Large intestine (tissue), 12 donors: ENCODE measurements at places on chromosomes 5 and 9.
A peak's percentile ranks its signal among the peaks of the same experiment; 100 is the strongest.

GRCh38 chr5:142481410-142481809 is 156.6 kb upstream of the SPRY4 start:
- no peak for DNase-seq

DNA sequence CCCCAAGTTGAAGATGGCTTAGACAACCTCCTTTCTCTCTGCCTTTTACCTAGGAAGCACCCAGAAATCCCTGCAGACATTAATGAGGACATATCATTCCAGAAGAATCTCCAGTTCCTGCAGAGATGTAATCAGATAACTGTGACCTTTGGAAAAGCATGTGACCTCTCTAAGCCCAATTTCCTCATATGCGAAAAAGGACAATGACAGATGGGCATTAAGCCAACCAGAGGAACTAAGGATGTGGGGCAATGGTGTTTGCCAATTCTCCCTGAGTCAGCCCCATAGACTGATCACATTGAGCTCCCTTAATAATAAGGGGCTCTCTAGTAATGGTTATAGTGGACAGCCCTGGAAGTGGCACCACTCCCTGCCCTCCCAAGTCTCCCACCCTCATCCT is 10.1 kb upstream of the FOXI1 start:
- no peak for DNase-seq

- no peak for DNase-seq
Observed at GRCh38 chr5:34789021-34789531, 49.9 kb upstream of the TTC23L start.

DNA sequence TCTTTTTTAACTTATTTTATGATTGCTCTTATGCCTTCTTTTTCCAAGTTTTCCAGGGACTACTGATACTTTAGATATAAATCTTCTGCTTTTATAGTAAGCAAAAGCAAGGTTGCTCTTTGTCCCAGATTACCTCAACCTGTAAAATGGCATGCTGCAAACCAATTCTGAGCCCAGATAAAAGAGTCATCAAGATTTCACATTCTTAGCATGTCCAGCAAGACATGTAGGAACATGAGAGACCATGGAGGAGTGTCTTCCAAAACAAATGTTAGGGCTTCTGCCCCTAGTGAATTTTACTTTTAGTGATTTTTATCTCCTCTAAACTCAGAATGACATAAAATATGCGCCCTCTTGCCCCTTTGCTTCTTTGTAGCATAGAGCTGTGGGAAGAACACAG is 7.0 kb upstream of the CDC20B start:
- DNase-seq = no peak

- no peak for DNase-seq
Observed at GRCh38 chr9:36939655-36940499, 94.2 kb downstream of the PAX5 start.

- no peak for DNase-seq
Observed at GRCh38 chr5:91077623-91078022, 305.5 kb downstream of the ARRDC3 start.

GRCh38 chr9:87973730-87974292 is 522 bp downstream of the CDK20 start:
- peak; percentile 54 for DNase-seq

- no peak for DNase-seq
Observed at GRCh38 chr5:91311168-91311696, 71.9 kb downstream of the ARRDC3 start.
